ENCODE measurements at places on chromosomes 2 and 18. TPM values are rescaled to one million over a fixed set of nuclear protein-coding genes. Genes with fewer than 3 reads are reported as not detected.

Gene CD8B2
- not detected for total RNA-seq

Gene EHD3
- 4.2 TPM for total RNA-seq

Gene PTPRN
- 4.1 TPM for total RNA-seq

Gene GPR35
- total RNA-seq: not detected

Gene STPG4
- total RNA-seq: 0.20 TPM

Gene WDR54
- total RNA-seq: 19.8 TPM

Gene TAF1B
- total RNA-seq: 10.0 TPM

Gene FLACC1
- total RNA-seq: 2.0 TPM

Gene SNORC
- 0.50 TPM for total RNA-seq

Gene PLA2R1
- 20.8 TPM for total RNA-seq

Gene PMAIP1
- total RNA-seq: 1.5 TPM

Gene NEU4
- not detected for total RNA-seq

Gene POTEC
- not detected for total RNA-seq

Gene LHCGR
- total RNA-seq: not detected

Gene KCNG2
- total RNA-seq: 0.49 TPM

Gene PTPN2
- total RNA-seq: 23.2 TPM
